ENCODE measurements at places on chromosomes 16 and 17.

- no peak for DNase-seq
These were observed 70.9 kb downstream of the GNAO1 start for GRCh38 chr16:56262148-56262547.

DNA sequence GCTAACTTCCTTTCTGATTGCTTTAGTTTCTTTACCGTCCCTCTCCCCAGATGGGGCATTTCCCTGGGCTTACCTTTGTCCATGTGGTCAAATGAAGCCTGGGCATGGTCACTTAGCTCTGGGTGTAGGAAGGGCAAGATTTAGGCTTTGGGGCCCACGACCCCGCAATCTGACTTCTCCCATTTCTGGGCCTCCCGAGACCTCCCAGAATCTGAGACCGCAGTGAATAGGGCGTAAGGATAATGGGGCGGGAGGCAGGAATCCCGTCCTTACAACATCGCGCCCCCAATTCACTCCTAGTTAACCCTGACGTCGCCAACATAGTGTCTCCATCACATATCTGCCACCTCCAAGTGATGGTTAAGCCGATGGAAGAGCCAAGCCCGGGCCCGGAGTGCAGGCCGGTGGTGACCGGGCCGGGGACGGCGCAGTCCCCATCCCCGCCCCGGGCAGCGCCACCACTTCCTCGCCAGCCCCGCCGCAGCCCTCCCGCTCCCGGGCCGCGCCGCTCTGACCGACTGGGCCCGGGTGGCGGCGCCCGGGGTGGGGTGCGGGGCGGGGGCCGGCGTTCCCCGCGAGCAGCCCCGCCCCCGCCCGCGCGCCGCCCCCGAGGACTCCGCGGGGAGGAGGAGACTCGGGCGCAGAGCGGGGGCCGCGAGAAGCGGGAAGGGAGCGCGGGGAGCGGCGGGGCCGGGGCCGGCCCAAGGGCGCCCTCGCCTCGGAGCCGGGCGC, at the start of gene RHBDL3:
TSS of gene RHBDL3 (plus strand) at position 641 of the 732 bp plus-strand sequence. CDS start 358 bp downstream, outside the sequence.
- DNase-seq: peak; percentile 30

- DNase-seq: no peak
These were observed 4.0 kb upstream of the ZNF768 start for GRCh38 chr16:30530163-30531037.

GRCh38 chr16:23521965-23522364, 11.7 kb upstream of the GGA2 start:
- no peak for DNase-seq

GRCh38 chr16:1959269-1960039, at the start of gene NDUFB10:
TSS of gene NDUFB10 (plus strand) at chr16:1959538. CDS start at chr16:1959625, 87 bp downstream.
- DNase-seq: peak; percentile 97

GRCh38 chr16:15601212-15601879, 41.6 kb downstream of the MARF1 start:
- no peak for DNase-seq

- DNase-seq: no peak
These were observed 4.1 kb downstream of the SMTNL2 start for GRCh38 chr17:4588391-4588790.

DNA sequence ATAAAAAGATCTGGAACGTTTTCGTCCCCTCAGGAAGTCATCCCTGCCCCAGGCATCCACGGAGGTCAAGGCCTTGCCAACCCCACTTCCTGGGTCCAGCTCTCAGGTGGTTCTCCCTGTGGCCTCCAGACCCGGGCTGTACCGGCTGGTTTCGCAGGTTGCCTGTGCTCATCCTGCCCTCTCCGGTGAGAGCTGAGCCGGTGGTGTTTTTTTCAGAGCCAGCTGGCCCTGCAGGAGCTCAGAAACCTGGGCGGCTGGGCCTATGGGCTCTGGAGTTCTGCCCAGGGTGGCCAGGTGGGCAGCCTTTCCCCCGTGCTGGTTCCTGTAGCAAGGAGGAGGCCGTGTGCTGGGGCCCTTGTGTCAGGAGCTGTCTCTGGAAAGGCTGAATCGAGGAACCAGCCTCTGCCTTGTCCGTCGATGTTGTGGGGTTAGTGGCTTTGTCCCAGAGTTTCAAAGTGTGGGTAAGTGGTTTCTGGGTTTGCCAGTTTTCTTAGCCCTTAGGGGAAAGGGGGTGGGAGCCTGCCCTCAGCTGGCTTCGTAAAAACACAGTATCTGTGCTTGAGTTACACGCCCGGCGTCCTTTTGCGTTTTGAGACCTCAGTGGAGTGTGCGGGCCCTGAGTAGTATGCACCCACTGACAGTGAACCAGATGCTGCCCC, 23.6 kb downstream of the C16orf90 start:
- no peak for DNase-seq

DNA sequence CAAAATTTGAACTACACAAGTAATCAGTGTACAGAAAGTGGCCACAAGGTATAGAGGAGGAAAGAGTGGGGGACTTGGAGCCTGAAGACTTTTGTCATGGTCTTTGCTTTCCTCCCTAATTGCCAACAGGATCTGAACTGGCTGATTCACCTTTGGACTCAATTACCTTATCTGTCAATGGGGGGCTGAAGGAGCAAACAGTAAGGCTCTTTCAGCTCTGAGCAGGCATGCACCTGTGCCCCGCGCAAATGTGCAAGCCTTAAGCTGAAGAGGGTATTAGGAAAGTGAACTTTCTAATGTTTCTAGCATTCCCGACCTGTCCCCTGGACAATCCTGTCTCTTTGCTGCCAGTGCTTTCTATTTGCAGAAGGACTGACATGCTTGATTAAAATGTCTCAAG, 302.7 kb downstream of the CA10 start:
- no peak for DNase-seq

DNA sequence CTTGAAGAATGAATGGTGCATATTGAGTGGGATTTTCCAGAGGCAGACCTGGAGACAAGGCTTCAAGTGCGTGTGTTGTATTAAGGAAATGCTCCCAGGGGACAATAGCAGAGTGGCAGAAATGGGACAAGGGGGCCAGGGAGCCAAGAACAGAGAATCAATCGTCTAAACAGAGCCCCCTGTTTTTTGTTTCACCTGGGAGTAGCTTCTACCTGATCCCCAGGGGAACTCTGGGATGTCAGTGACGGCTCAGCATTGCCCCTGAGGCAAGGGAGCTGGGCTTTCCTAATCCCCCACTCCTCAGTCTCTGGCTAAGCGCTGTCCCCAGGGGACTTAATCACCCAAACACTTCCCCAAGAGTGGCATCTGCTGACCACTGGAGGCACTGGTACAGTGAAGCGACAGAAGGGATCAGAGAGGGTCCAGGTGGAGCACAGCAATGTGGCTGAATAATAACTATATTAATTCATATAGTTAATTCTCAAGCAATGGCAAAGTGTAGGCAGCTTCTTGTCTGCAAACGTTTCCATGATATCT, 35.7 kb upstream of the C16orf78 start:
- no peak for DNase-seq
